ENCODE measurements at places on chromosomes 13 and 19.

DNA sequence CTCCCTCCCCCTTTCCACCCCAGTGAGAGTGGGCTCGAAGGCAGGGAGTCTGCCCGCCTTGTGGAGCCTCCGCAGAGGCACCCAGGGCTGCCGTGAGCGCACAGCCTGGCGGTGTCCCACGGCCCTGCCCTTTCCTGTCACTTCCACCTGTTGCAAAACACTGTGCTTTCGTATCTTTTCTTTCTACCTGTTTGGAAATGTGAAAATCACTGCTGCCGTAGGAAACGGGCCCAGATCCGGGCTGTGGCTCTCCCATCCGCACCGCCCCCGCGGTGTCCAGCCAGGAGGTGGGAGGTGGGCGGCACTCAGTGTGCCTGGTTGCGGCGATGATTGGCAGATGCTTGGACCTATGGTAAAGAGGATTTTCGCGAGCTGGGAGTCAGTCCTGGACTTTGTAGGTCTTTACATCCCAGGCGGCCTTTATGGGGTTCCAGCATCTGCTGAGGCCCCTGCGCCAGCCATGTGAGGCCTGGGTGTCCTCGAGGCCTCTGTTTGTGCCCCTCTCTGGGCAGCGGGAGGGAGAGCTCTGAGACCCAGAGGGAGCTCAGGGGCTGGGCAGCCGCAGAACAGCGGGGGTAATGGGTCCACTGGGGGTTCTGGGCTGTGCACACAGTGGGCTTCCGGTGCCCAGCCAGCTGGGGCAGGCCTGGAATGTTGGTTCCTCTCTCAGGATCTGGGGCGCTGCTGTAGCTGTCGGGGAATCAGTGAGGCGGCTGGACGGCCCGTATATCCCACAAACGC, 6.1 kb downstream of the STK11 start:
- peak; percentile 86 for DNase-seq

- DNase-seq = no peak
These were observed 213.1 kb upstream of the SGCG start for GRCh38 chr13:22967669-22968068.

DNA sequence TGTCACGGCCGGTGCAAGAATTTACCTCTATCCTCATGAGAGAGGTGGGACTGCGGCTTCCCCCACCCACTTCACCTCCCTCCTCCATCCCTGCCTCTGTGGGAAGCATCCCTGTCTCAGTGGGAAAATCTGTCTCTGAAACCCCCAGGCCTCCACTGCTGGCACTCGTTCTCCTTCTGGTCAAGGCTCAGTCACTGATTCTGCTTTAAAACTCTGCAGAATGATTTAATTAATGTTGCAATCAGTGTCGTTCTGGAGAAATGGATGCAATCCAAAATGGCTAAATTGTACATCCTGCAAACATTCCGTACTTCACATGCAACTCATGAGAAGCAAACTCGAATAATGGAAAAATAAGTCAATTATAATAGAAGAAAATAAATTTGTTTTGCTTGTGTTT, 5.6 kb downstream of the RASL11A start:
- peak; percentile 83 for DNase-seq

- no peak for DNase-seq
These were observed 24.1 kb upstream of the SLITRK1 start for GRCh38 chr13:83906240-83906820.

DNA sequence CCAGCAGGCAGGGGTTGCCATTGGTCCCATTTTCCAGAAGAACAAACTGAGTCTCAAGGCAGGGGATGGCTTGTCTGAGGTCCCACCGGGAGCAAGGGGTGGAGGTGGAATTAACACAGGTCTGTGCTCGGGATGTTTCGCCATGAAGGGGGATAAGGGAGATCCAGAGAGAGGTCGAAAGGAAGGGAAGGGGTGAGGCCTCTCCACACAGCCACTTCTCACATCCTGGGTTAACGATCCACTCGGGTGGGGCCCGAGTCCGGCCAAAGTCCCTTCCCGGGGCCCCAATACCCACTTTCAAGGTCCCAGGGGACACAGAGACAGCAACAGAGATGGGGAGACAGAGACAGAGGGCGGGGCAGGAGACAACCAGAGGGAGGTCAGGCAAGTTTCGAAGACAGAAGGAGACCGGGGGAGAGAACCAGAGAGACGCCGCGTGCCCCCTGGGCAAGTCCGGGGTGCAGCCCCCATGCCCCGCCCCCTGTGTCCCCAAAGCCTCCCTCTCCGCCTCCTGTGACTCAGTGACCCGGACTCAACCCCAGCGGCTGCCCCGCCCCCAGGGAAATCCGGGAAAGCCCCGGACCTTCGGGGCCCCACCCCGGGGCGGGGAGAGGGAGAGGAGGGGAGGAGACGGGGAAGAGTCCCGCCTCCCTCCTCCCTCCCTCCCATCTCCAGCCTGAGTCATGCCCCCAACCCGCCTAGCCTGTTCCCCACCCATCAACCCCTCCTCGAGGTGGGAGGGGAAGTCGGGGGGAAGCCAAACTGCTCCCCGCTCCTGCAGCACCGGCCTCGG, 1.4 kb upstream of the BCL3 start:
- peak; percentile 96 for DNase-seq

DNA sequence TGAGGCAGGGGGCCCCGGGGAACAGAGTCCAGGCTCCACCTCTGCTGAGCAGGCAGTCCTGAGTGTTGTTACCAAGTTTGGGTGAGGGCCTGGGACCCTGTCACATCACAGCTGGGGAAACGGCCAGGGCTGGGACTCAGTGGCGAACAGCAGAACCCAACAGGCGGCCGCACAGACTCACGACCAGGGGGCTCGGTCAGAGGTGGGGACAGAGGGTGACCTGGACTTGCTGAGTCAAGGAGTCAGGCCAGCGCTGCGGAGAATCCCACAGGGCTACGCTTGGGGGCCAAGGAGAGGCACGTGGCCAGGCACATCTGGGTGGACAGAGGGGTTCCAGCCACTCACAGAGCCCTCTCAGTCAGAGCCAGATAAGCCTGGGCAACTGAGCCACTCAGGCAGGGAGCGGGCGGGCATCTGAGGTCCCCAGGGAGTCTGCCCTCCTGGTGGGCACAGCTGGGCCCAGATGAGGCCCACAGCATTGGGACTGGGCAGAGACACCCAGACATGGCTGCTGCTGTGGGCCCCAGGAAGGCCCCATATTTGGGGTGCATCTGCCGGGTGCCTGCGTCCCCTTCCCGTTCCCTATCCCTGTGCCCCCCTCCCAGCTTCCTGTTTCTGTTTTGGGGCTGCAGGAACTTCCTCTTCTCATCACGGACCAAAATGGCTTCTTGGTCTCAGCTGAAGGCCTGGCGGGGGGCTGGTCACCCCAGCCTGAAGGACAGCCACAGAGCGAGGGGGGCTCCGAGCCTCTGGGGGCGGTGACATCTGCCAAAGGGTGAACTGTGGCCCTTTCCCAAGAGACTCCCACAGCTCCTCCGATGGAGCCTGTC, 34.0 kb downstream of the CEBPA start:
- no peak for DNase-seq

DNA sequence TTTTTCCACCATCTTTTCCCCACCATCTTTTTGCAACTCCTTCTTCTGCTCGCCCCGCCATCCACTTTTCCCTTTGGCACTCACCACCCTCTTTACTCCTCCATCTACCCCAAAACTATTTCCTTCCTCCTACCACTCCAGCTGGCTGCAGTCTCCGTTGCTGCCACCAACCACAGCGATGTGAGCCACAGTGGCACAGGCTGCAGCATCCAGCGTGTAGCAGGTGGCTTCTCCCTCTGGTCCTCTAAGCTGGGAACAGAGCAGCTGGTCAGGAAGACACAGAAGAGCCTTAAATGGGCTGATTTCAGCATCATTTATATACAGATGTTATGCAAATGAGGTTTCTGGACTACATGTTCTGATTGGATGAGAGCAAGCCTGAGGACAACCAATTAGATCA, 144.5 kb downstream of the TNFRSF19 start:
- no peak for DNase-seq

GRCh38 chr13:23766283-23766682, 122.9 kb downstream of the MIPEP start:
- no peak for DNase-seq

GRCh38 chr13:101026736-101027398, 352.3 kb upstream of the TMTC4 start:
- DNase-seq = no peak

GRCh38 chr13:48993150-48993549, 17.4 kb downstream of the FNDC3A start:
- DNase-seq = no peak

GRCh38 chr19:17706750-17707181, 12.5 kb upstream of the MAP1S start:
- peak; percentile 61 for DNase-seq

GRCh38 chr19:4566402-4567051, 7.0 kb upstream of the SEMA6B start:
- no peak for DNase-seq

DNA sequence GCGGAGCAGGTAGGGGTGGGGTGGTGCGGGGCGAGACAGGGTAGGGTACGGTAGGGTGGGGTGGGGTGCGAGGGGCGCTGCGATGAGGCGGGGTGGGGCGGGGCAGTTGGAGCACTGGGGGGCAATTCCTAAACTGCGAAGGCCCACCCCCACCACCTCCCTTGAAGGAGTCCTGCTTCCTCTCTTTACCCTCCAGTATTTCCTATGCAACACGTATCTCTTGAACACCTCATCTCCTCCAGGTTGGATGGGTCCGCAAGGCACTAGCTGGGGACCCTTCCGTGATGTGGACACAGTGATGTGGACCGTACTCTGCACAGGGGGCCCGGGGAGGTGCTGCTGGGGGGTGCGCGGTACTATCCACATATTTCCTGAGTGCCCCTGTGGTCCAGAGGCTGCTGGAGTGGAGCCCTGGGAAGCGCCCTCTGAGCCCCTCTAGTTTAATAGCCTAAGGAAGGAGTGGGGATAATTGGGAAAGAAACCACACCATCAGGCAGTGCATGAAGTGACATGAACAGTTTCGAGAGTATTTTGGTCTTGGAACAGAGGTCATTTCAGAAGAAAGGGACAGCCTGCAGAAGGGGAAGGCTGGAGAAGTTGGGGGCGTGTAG, 1.1 kb downstream of the IL17D start:
- DNase-seq = no peak

- DNase-seq = no peak
These were observed 416 bp downstream of the BCKDHA start for GRCh38 chr19:41398050-41398418.

GRCh38 chr13:94272038-94272437, 207.4 kb downstream of the DCT start:
- peak; percentile 67 for DNase-seq

GRCh38 chr13:94309997-94310855, 169.3 kb downstream of the DCT start:
- peak; percentile 94 for DNase-seq

DNA sequence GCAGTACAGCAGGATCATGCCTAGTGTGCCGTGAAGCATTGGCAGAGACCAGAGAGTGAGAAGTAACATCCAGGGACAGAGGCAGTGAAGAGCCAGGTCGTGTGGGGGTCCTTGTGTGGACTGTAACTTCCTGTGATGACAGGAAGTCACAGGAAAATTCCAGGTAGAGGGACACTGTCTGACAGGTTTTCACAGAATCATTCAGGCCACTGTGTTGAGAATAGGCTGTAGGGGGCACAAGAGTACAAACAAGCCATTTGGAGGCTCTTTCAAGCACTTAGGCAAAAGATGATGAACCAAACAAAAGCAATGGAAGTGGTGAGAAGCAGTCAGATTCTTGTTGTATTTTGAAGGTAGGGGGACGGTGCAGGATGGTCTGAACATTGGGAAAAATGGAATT, 46.4 kb downstream of the N4BP2L1 start:
- peak; percentile 39 for DNase-seq

- peak; percentile 86 for DNase-seq
These were observed 14.4 kb downstream of the MICOS13 start for GRCh38 chr19:5665781-5666513.

- DNase-seq = no peak
These were observed 770 bp downstream of the HNRNPM start for GRCh38 chr19:8445488-8446001.

GRCh38 chr19:23577501-23577900, 109.5 kb downstream of the ZNF675 start:
- no peak for DNase-seq

DNA sequence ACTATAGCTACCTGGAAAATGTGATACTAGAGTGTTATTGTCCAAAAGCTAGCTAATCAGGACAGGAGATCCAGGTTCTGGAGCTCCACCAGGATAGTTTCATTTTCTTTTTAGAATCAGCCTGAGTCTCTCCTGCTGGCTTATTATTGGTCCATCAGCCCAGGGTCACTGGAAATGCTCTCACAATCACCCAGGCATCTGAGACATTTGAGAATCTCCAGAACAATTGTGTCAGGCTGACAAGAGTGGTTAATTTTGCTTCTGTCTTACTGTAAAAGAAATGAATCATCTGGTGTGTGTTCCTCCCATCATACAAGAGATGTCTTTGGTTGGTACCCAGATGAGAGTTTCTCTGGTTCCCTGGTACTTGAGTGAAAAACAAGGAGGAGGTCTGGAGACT, 43.6 kb upstream of the ZNF681 start:
- no peak for DNase-seq

DNA sequence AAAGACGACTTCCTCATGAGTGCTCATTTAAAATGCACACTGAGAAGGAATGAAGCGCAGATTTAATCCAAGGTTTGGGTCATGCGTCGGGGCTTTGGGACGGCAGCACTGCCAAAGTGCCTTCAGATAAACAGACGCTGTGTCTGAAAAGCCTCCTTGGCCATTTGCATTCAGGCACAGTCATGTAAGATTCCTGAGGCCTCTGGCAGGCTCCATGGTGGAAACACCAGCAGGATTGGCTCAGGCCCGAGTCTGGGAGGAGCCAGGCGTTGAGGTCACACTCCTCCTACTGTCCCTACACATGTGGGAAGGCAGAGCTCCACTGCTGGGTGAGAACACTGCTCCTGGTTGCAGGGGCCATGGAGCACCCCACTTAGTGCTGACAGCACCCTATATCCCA, 113.3 kb upstream of the KL start:
- DNase-seq = peak; percentile 68

DNA sequence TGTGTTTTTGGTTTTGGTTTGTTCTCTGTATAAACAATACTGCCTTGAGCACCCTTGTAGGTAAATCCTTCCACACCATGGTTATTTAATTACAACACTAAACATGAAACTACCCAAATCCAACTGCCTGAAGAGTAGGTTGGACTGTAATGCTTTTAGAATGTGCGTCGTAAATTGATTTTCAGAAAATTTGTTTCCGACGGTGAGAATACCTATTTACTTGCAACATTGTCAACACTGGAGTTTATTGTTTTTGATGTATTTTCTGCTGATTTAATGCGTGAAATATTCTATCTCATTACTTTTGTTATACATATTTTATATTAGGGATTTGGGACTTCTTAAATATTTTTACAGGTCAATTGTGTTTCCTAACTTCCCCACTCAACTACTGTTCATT, 48.2 kb downstream of the ADGRE1 start:
- DNase-seq = no peak

DNA sequence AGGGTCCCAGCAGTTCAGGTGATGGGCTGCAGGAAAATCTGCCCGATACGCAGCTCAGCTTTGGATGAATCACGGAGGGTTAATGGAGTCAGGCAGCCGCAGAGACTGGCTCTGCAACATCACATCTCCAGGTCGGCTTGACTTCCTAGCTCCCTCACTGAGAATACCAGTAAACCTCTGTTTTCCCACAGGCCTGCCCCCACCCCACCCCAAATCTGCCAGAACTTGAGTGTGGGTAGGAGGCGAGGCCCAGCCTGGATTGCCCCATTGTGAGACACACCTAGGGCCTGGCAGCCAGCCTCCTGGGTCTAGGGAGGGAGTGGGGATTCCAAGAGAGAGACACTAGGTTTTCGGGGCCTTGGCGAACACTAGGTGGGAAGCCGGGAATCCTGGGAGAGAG, 3.7 kb upstream of the KRTDAP start:
- no peak for DNase-seq

GRCh38 chr19:42538841-42539709, 10.8 kb upstream of the CEACAM1 start:
- no peak for DNase-seq
